ENCODE measurements at places on chromosomes 7 and 10. TPM values are rescaled to one million over a fixed set of nuclear protein-coding genes. Genes with fewer than 3 reads are reported as not detected.

Gene CXCL12
- 14.0 TPM for total RNA-seq

Gene CLCN1
- total RNA-seq, result 0.68 TPM

Gene TMEM106B
- total RNA-seq, result 19.9 TPM

Gene LAMB1
- 35.0 TPM for total RNA-seq

Gene GIMAP5
- total RNA-seq, result 1.4 TPM

Gene IFIT1B
- total RNA-seq, result not detected

Gene PKD2L1
- total RNA-seq, result not detected

Gene DKK1
- total RNA-seq, result 1.6 TPM

Gene NUDCD3
- total RNA-seq, result 68.9 TPM

DNA sequence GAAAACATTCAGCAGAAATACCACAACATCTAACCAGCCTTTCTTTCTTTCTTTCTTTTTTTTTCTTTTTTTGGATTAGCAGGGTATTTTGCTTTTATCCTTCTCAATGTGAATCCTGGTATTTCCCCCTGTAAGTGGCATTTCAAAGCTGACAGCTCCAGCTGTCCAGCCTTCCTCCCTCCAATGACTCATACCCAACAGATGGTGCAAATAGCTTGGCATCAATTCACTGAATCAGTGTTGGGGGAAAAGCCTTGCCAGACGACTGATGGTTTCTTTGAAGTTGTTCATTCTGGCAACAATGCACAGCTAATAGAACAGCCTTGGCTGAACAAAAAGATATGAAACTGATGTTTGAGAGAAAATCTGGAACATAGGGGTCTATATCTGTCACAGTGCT, 316.8 kb upstream of the STEAP1 start:
- ATAC-seq, result no peak

DNA sequence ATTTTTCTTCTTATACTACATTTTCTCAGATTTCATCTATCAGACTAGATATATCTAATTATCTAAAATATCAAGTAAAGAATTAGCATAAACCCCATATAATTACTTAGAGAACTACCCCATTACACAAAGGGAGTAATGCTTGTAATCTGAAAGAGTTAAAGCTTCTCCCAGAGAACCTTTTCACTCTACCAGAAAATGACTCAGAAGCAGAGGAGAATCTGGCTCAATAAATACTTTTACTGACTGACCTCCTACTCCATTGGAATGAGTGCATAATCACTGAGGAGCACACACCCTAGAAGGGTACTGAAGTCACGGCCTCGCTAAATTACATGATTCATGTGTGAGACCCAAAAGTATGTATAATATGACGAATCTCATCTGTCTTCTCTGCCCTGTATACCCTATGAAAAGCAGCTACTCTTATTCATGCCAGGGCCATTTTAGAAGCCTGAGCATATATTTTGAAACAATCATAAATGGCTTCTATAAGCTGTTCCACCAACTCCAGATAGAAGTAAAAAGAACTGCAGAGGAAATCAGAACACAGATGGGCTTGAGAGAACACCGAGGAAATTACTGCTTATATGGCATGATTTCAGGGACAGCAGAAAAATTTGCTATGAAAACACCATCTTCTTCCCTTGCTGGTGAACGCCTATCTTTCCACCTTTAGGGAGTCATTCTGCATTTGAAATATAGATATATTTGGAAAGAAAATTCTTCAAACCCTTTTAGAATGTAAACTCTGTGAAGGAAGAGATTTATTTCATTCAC, 32.7 kb downstream of the DNMBP start:
- ATAC-seq, result peak; percentile 83

- no peak for ATAC-seq
Measured at GRCh38 chr10:2592360-2593160, 474.8 kb upstream of the PFKP start.

DNA sequence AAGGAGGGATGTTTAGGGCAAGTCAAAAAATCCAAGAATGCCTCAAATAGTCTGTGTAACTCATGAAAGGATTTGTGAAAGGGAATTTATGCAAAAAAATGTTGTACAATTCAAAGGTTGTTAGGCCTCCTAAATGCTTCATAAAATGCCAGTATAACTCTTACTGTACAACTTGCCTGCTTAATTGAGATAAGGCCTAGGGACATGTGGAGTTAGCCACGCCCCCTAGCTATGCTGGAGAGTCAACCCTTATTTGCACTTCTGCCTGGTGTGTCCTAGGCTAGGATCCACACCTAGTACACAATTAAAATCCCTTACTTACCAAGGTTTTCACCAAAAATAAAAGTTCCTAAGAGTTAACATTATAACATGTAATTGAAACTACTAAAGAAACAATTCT, 77.2 kb downstream of the ZNF680 start:
- no peak for ATAC-seq

DNA sequence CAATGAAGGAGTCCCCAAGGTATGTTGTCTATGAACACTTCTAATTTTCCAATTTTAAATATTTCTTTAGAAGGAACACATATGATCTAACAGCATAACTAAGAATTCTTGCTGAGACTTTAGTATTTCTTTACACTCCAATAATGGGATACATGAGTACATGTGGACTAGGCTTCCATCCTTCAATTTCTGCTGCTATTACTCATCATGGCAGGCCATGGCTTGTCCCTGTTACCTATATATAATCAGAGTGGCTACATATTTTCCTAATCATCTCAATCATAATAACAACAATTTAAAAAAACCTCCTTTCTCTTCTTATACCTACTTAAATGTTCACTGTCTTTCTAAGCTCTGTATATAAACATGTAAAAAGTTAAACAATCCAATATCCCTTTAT, 60.3 kb upstream of the TAC1 start:
- ATAC-seq, result no peak

DNA sequence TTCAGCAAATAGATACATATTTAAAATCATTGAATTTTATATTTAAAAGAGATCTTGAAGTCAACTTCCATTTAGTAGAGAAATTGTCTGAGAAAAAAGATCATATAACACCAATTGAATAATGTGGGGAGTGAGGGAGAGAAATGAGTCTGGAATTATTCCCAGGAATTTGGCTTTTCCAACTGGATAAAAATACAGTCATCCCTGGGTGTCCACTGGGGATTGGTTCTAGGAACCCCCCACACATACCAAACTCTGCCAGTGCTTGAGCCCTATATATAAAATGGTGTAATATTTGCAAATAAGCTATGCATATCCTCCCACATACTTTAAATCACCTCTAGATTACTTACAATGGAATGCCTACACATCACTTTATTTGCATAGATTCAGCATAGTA, 162.8 kb upstream of the SEMA3C start:
- ATAC-seq, result no peak

- no peak for ATAC-seq
Measured at GRCh38 chr10:131609176-131609575, 291.6 kb upstream of the PPP2R2D start.

GRCh38 chr10:51083356-51083853, 9.1 kb downstream of the PRKG1 start:
- ATAC-seq, result no peak

DNA sequence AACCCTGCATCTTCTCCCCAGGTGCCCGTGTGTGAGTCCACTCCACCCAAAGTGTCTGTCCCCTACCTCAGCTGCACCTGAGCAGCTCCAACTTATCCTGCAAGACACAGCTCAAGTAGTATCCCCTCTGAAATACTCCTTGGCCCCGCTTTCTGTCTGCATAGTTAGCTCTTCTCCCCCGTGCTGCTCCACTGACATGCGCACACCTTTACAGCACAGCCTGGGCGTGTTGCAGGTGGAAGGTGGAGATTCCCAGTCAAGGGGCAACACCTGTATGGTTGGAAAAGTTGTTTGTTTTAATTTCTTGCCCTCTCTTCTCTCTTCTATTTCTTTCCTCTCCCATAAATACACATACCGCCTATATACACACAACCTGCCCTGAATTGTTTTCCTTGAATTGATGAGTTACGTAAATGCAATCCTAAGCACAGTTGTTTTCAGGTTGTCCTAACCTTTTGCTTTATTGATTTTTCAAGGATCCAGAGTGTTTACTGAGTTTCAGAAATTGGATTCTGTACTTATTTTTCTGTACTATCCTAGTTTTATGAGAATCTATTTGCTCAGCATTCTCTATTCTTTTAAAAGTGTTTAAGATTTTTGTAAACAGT, 14.9 kb downstream of the MET start:
- ATAC-seq, result no peak

- ATAC-seq, result no peak
Measured at GRCh38 chr7:94445696-94446194, 51.0 kb downstream of the COL1A2 start.

GRCh38 chr7:125033506-125033905, 103.9 kb upstream of the POT1 start:
- no peak for ATAC-seq

DNA sequence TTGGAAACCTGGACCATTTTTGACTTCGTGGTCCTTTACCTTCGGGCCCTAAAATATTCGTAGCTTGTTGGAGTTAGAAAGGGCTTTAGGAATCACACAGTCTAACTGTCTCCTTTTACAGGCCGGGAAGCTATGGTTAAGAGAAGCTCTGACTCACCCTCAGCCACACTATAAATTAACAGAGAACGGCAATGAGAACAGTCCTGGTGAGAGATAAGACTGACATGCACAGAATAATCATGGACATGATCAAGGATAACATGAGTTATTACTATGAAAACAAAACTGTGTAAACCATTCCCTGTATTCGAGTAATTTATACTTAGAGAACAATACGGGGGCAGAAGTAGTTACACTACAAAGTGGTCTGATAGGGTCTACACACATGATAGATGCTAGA, 162.5 kb upstream of the MALRD1 start:
- no peak for ATAC-seq

GRCh38 chr10:131880016-131880590, 20.7 kb upstream of the PPP2R2D start:
- ATAC-seq, result no peak

GRCh38 chr7:46939558-46939957, 642.4 kb downstream of the TNS3 start:
- no peak for ATAC-seq

- peak; percentile 76 for ATAC-seq
Measured at GRCh38 chr10:91758303-91759146, 39.7 kb upstream of the TNKS2 start.
